G401 (cell line): ENCODE measurements at places on chromosomes 5 and 9.

DNA sequence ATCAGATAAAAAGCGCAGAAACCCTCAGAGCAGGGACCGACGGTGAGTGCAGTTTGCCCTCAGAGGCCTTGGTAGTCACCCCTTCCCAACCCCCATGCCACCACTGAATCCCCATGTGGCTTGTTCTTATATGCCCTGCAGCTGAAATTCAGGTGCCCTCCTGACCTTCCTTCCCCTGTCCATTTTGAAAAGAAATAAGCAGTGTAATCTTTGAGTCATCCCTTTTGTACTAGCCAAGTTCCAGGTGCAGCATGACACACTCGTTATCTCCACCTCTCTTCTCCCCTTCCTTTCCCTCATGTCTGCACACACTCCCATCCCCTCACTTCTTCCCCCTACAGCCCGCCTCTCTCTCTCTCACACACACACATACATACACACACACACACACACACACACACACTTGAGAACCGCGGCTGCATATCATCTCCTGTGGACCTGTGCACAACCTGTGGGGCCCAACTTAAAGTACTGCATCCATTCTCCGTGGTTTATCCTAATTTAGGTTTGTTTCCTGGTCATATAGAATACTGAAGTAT is 53.1 kb downstream of the SYK start:
- DNase-seq = no peak

DNA sequence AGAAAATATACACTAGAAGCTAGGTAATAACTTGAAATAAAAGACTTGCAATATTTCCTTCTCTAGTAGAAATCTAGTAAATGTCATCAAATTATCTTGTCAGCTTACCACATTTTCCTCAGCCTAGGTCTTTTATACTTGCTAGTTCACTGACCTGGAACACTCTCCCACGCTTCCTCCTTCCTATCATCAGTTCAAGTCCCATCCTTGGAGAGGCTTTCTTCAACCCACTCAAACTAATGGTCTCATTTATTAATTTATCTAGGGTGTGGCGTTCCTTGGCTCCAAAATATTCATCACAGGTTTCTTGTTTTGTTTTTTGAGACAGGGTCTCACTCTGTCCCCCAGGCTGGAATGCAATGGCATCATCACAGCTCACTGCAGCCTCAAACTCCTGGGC is 2.9 kb downstream of the FAM13B start:
- DNase-seq = no peak

DNA sequence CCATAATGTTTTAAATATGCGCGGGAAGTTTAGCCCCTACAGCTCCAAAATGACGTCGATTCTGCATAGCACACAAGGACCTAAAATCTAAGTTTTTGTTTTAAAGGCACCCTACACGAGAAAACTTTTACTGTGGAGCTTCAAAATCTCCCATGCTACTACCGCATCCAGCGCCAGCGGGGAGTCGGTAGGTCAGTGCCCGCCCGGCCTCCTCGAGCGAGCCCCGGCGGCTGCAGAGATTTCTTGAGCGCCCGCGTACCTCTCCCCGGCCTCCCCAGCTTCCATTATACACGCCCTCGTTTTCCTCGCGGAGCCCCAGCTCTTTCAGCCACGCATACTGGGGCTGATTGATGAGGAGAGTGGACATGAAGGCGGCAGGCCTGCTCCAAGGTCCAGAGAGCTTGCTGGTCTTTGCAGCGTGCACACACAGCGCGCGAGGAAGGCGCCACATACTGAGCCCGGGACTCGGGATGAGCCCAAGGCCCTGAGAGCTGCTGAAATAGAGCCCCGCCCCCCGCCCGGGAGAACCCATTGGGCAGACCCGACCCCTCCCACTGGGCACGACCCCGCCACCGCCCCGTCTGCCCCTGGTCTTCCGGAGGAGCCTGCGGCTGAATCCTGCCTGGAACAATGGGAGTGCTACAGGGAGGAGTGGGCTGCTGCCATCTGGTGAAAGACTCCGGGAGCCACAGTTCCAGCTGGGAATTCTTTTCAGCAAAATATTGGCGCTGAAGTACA is at the start of gene ALDH7A1:
ALDH7A1 (minus strand) TSS at position 472 of the 738 bp plus-strand sequence; CDS start at position 451, 21 bp downstream.
- DNase-seq = peak; percentile 87

- peak; percentile 74 for DNase-seq
Observed at GRCh38 chr9:696332-697323, 144.9 kb upstream of the DMRT1 start.

- peak; percentile 15 for DNase-seq
Observed at GRCh38 chr5:120055858-120056257, 408.2 kb upstream of the PRR16 start.

DNA sequence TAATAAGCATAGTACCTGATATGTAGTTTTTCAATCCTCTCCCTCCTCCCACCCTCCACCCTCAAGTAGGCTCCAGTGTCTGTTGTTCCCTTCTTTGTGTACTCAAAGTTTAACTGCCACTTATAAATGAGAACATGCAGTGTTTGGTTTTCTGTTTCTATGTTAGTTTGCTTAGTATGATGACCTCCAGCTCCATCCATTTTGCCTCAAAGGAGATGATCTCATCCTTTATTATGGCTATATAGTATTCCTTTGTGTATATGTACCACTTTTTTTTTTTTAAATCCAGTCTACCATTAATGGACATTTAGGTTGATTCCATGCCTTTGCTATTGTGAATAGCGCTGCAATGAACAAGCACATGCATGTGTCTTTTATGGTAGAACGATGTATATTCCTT is 20.5 kb downstream of the POLK start:
- no peak for DNase-seq

DNA sequence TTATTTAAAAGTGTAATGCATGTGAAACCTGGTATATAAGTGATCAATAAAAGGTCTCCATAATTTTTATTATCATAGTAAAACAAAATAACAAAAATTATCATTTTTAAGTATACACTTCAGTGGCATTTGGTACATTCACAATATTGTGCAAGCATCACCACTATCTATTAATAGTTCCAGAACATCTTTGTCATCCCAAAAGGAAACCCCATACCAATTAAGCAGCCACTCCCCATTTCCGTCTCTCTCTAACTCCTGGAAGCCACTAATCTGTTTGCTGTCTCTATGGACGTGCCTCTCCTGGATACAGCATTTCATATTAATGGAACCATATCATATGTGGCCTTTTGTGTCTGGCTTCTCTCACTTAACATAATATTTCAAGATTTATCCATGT is 7.6 kb downstream of the OLFML2A start:
- no peak for DNase-seq

DNA sequence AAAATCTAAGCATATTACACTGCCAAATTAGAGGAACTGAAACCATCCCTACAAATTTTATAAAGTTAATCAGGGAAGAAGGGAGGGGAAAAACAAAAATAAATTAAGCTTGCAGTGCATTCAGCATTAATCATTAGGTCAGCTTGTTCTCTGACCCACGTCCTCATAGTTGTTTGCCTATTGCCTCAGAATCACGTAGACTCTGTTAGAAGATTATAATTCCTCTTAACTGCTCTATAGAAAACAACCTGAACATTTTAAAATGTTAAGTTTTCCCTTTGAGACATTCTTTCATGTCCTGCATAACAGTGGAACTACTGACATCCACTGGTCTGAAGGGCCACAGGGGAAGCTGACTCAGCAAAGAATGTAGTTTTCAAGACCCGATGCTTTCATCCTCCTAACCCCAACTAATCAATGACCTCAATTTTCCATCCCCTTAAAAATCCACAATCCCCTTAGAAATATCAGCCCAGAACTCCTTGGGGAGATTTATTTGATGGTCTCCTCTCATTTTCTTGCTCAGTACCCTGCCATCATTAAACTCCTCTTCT is 112.4 kb downstream of the FBXO4 start:
- DNase-seq = no peak

DNA sequence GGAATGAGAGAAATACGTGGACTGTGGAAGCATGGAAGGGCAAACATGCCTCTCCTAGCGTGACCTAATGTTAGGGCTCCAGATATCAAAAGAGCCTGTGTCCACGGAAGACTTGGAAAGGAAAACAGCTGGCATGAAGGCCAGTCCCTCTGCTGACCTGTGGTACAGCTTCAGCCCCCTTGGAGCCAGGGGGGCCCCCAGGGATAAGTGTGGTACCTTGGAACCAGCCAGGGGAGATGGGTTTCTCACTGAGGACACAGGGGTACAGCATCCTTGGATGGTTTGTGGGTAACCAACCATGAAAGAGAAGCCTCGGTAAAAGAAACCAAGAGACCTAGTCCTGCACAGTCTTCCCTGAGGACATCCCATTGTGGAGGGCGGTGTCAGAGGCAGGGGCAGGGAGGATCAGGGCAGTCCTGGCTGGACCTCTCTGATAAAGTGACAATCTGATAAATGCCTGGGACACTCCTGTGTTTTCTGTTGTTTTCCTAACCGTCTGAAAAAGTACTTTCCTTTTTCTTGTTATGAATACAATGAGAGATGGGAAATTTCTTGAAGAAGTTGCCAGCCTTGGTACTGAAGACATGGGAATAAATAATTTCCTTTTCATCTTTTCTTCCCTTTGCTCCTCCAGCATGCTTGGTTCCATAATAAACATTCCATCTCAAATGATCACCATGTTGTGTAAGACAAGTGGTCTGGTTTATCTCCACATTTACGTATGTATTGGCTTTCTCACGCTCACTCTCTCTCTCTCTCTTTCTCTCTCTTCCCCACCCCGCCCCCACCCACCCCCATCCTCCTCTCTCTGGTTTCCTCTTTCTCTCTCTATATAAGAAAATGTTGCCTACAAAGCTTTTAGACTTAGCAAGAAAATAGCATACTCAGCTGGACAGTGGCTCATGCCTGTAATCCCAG is 102.1 kb downstream of the SUSD1 start:
- no peak for DNase-seq

GRCh38 chr5:9596824-9597223 is 33.3 kb downstream of the TAS2R1 start:
- no peak for DNase-seq

DNA sequence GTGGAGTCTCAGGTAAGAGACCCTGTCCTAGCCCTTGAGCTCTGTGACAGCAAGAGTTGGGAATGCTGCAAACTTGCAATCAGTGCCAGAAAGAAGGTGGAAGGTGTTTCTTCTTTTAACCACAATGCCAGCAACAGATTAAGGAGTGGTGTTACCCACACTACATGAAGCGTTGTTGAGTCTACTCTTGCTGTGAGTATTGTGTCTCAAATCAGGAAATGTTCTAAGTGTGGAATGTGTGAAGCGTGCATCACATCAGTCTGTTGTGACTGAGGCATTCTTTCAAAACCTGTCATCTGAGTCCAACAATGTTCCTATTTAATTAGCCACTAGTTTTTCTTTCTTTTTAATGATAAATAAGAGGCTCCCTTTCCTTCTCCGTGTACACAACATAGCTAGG is 2.9 kb upstream of the LURAP1L start:
- DNase-seq = no peak

DNA sequence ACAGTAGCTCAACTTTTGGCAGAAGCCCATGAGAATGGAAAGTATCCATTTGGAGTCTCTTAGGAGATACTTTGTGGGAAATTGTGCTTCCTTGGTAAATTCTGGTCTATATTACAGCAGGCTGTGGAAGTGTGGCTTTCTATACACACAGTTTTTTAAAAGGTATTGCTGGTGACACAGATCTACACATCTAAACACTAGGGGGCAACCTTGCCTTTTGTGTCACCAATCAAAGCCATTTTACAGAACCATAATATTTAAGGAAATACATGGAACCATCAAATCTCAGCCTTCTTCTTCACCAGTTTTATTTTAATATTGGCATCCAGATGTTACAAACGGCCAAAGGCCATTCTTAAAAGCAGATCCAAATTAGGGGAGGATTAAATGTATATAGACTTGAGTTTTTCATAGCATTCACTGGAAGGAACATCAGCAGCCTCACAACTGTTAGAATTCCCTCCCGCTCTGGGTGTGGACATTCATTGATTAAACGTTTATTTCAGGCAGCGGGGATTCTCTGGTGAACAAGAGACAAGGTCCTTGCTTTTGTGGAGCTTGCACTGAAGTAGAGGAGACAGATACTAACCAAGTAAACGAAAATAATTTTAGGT is 132.4 kb upstream of the EPB41L4A start:
- DNase-seq = peak; percentile 77

- no peak for DNase-seq
Observed at GRCh38 chr5:87347272-87347671, 65.5 kb downstream of the CCNH start.

DNA sequence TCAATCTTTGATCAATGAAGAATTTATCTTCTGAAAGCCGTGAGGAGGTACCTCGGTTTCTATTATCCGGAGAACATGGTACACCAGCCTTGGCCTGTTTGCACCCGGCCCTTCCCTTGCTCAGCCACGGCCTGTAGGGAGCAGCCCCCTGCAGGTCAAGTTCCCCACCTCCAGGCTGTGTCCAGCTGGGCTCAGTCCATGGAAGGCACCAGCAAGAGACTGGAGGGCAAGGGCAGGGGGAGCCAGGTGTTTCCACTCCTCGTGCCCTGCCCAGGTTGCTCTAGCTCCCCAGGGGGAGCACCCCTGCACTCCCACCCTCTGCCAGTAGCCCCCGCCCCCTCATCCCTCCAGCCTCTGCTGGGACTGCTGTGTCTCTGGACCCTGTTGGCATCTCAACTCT is 87.3 kb upstream of the ADAMTS2 start:
- no peak for DNase-seq

GRCh38 chr5:81389025-81389424 is 4.9 kb downstream of the ACOT12 start:
- no peak for DNase-seq

DNA sequence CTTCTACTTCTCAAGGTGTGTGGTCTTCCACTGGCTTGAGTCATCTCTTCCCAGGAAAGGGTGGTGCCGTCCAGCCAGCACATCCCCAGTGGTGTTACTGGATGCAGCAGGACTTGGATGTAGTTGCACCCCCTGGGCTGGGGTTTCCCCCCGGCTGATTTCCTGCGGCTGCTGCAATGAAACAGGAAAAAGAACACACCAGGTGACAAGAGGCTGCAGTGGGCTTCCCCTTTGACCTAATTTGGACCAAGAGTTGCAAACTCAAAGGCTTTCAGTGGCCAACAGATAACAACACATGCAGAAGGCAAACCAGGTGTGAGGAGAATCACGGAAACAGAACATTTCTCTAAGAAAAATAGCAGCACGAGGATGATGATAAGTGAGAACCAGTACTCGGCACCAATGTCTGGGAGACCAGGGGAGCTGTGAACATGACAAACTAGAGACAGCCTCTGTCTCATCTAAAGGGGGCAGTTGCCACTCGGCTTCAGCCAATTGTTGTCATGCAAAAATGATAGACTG is 83.7 kb downstream of the PDE6A start:
- DNase-seq = no peak

GRCh38 chr5:38417658-38418017 is 138.8 kb downstream of the LIFR start:
- no peak for DNase-seq

- no peak for DNase-seq
Observed at GRCh38 chr9:97419309-97419867, 7.5 kb downstream of the TDRD7 start.

DNA sequence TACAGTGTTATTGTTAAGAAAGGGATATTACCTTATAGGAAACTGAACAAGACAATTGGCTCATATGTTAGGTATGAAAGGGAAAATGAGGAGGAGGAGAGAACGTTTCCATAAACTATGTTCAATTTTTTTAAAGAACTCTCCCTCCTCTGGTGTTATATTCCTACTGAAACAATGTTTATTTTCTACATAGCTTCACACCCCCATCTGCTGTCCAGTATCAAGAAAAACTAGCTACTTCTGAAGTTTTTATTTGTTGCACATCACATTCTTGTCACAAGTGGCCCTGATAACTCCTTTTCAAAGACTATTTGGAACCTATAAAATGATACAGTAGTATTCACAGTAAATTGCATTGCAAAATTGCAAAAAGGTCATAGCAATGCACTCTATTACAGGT is 223.4 kb upstream of the FAM174A start:
- no peak for DNase-seq
